ENCODE measurements at places on chromosomes 3 and 15. TPM values are rescaled to one million over a fixed set of nuclear protein-coding genes. Genes with fewer than 3 reads are reported as not detected.
A peak's percentile ranks its signal among the peaks of the same experiment; 100 is the strongest.

- no peaks in the 10 kb centered on the region for H3K27me3 ChIP-seq
- H3K4me3 ChIP-seq: no peak within 1 kb of the TSS
- H3K36me3 ChIP-seq: no peaks in the 10 kb centered on the region
- no peak for DNase-seq
- no peak within 1 kb of the TSS for H3K27ac ChIP-seq
Measured at GRCh38 chr3:98763076-98763475, at the start of gene ST3GAL6. Gene ST3GAL6, plus strand, starts transcription at chr3:98763340. Its CDS starts 5,101 bp downstream, at chr3:98768441.

- no peak for DNase-seq
- H3K27ac ChIP-seq: no peak overlapping the region
- peaks cover 4% of the 10 kb centered on the region for H3K4me1 ChIP-seq
- no peaks in the 10 kb centered on the region for H3K27me3 ChIP-seq
- H3K36me3 ChIP-seq: no peaks in the 10 kb centered on the region
Measured at GRCh38 chr3:27278383-27279055, 90.7 kb downstream of the NEK10 start.

DNA sequence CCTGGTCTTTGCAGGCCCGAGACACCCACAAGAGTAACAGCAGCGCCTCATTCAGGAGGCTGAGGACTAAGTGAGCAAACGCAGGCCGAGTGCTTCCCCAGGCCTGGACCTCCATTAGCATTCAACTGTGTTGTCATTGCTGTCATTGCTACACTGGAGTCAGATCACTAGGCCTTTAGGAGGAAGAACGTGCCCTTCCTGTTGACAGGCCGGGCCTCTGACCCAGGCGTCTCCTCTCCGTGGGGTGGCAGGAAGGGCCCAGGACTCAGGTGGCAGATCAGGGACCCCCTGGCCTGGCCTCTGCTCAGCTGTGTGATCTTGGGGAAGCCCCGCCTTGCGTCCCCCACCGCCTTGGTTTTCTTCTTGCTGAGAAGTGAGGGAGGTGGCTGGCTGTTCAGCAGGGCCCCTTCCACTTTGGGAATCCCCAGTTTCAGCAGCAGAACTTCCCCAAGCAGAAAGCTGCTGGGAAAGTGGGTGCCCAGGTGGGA is 19.1 kb downstream of the ZDHHC19 start:
- DNase-seq: no peak
- peaks cover 8% of the 10 kb centered on the region for H3K4me1 ChIP-seq
- H3K4me3 ChIP-seq: no peak overlapping the region
- no peaks in the 10 kb centered on the region for H3K27me3 ChIP-seq

GRCh38 chr3:52233968-52234367 is 5.0 kb downstream of the TWF2 start:
- no peak overlapping the region for H3K27ac ChIP-seq
- H3K27me3 ChIP-seq: no peaks in the 10 kb centered on the region
- H3K4me1 ChIP-seq: peaks cover 71% of the 10 kb centered on the region
- no peak for DNase-seq
- H3K4me3 ChIP-seq: no peak overlapping the region
- H3K36me3 ChIP-seq: peaks cover 24% of the 10 kb centered on the region

DNA sequence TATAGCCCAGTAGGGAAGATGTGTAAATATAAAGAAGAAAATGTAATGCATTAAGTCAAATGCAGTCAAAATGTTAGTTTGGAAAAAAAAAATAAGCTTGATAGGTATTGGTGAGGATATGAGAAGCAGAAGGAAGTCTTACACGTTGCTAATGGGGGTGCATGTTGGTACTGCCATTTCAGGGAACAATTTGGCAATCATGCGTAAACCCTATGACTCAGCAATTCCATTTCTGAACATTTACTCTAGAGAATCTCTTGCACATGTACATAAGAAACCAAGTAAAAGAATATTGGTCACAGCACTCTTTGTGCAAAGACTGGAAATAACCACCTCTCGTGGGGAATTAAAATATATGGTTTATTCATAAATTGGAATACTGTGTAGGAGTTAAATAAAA is 35.5 kb upstream of the TIMP4 start:
- H3K36me3 ChIP-seq: no peaks in the 10 kb centered on the region
- H3K4me1 ChIP-seq: peaks cover 23% of the 10 kb centered on the region
- no peak overlapping the region for H3K27ac ChIP-seq
- no peak for DNase-seq
- H3K4me3 ChIP-seq: no peak overlapping the region
- H3K27me3 ChIP-seq: no peaks in the 10 kb centered on the region

- no peaks in the 10 kb centered on the region for H3K27me3 ChIP-seq
- no peak overlapping the region for H3K4me3 ChIP-seq
- no peak overlapping the region for H3K27ac ChIP-seq
Measured at GRCh38 chr3:11390411-11391131, 118.4 kb downstream of the ATG7 start.

DNA sequence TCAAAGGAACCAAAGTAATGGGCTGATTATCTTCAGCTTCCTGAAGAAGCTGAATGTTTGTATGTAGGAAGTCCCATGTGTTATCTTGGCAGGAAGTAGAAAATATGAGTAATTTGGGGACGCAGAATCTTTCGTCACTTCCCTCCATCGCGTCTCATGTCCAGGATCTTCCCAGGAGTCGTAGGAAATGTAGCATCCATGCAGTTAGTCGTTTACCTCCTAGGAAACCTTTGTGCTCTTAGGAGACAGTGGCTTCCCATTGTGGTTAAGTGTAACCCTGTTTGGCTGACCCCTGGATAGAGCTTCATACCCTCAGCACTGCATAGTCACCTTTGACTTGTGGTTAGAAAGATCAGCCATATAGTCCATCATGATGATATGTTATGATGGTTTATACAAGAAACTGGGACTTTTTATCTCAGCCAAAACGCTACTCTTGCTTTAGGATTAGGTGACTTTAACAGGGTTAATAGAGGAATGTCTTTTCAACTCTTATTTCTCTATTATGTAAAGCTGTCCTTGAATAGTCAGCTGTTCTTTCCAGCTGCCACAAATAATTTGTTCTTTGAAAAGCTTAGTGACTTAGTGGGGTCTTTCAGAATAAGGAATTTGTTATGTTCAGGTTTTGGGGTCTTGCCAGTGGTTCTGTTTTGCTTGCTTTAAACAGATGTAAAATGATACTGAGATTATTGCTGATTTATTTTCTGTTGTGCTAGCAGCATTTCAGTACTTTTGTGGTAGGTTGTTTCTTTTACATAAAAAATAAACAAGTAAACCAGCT is 92.2 kb downstream of the KLHL25 start:
- H3K4me3 ChIP-seq: no peak overlapping the region
- no peak for DNase-seq
- H3K4me1 ChIP-seq: peaks cover 65% of the 10 kb centered on the region
- H3K36me3 ChIP-seq: peaks cover 20% of the 10 kb centered on the region
- peak overlapping the region; percentile 79 for H3K27ac ChIP-seq

GRCh38 chr3:134796281-134797056 is 1.4 kb downstream of the EPHB1 start:
- no peak overlapping the region for H3K27ac ChIP-seq
- peak overlapping the region; percentile 63 for H3K4me3 ChIP-seq
- no peaks in the 10 kb centered on the region for H3K27me3 ChIP-seq
- peak; percentile 62 for DNase-seq
- no peaks in the 10 kb centered on the region for H3K36me3 ChIP-seq

DNA sequence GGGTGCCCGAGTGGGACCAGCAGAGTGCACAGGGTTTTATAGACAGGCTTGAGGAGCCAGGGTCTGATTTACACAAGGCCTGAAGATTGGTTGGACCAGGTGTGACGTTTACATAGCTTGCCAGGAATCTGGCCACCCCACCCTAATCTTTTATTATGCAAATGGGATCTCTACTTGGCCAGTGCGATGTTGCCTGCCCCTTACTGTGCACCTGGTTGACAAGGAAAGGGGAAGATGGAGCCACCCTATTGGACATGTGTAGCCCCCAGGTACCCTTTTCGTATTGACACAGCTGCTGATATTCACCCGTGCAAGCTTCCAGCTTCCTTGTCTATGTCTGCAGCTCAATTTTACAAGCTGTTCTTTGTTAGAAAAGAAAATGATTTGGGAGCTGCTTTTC is 132.0 kb downstream of the ARNT2 start:
- no peak overlapping the region for H3K4me3 ChIP-seq
- no peaks in the 10 kb centered on the region for H3K36me3 ChIP-seq
- H3K27ac ChIP-seq: no peak overlapping the region
- no peaks in the 10 kb centered on the region for H3K27me3 ChIP-seq
- peak; percentile 74 for DNase-seq

- DNase-seq: no peak
- no peak overlapping the region for H3K27ac ChIP-seq
- no peaks in the 10 kb centered on the region for H3K27me3 ChIP-seq
- no peaks in the 10 kb centered on the region for H3K4me1 ChIP-seq
- H3K4me3 ChIP-seq: no peak overlapping the region
Measured at GRCh38 chr3:97389936-97390335, 374.6 kb upstream of the ARL6 start.

DNA sequence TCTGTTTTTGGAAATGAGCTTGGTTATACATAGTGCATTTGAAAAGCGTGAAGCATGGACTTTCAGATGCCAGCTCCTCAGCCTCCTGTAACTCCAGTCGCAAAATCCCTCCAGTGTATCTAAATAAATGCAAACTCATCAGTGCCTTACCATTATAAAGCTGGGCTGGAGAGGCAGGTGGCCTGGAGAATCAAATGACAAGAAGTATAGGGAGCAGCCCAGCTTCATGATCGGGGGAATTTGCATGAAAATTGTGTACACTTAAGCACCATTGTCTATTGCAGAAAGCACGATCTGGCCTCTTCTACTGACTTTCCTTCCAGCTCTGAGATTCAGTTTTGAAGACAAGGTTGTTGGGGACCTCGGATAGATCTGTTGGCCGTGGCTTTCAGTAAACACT is 71.7 kb downstream of the IGF1R start:
- H3K4me3 ChIP-seq: no peak overlapping the region
- no peak overlapping the region for H3K27ac ChIP-seq
- H3K36me3 ChIP-seq: no peaks in the 10 kb centered on the region
- H3K27me3 ChIP-seq: no peaks in the 10 kb centered on the region

- no peaks in the 10 kb centered on the region for H3K27me3 ChIP-seq
- H3K27ac ChIP-seq: no peak overlapping the region
- DNase-seq: no peak
Measured at GRCh38 chr3:97882975-97883598, 61.3 kb downstream of the CRYBG3 start.

GRCh38 chr15:69414701-69415167 is 585 bp downstream of the KIF23 start:
- no peaks in the 10 kb centered on the region for H3K4me1 ChIP-seq
- H3K27me3 ChIP-seq: no peaks in the 10 kb centered on the region
- H3K36me3 ChIP-seq: no peaks in the 10 kb centered on the region
- peak overlapping the region; percentile 83 for H3K4me3 ChIP-seq

ROBO2 gene
- total RNA-seq: 2.1 TPM

KNL1 gene
- total RNA-seq: not detected

STRA6 gene
- 0.13 TPM for total RNA-seq

GOLGA8Q gene
- total RNA-seq: 2.1 TPM
